ENCODE measurements at places on chromosomes 4 and X. TPM values are rescaled to one million over a fixed set of nuclear protein-coding genes. Genes with fewer than 3 reads are reported as not detected.
A peak's percentile ranks its signal among the peaks of the same experiment; 100 is the strongest.

DNA sequence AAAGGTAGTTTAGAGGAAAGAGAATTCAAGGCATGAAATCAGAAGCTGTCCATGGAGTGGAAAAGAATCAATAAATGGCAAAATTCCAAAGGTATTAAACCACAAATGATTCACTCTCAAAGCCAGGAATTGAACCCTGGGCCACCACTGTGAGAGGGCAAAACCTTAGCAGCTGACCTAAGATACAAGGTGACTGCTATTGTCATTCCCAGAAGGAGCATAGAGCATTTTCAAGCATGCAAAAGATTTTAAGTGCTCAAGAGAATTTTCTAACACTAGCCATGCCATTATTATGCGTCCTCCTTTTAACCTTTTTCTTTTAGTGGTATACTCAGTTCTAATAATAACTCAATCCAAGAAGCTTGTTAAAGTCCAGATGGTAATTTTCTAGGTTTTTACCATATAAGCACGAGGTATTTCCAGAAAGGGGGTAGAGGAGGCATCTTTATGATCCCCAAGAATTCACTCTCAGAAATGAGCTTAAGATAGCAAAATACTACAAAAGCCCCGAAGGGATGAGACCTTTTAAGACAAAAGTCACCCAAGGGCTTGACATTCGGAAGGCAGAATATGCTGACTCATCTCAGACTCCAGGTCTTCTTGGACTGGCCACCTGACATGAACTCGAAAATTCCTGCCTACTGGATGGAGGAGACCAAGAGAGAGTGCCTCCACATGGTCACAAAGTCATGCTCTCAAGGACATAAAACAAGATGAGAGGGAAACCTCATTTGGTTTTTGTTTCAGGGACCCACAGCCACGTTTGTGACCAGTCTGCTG, 13.8 kb upstream of the PAGE5 start:
- no peak for DNase-seq

- DNase-seq: no peak
Measured at GRCh38 chr4:112946127-112946526, 103.3 kb upstream of the ANK2 start.

DNA sequence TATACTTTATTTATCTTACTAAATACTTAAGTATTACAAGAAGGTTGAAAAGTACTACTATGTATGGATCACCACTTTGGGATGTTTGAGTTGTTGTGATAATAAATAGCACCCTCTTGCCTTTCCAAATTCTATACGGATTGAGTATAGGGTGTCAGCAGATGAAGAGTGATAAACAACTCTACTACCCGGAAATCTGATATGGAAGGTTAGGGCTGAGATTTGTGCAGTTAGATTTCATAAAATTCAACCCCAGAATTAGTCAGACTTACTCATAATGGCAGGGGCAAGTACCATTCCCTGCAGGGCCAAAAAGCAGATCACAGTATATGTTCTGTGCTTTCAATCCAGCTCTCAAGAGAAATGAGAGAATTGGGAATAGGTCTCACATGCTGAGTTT, 1008.9 kb upstream of the PCDH7 start:
- DNase-seq: no peak

DNA sequence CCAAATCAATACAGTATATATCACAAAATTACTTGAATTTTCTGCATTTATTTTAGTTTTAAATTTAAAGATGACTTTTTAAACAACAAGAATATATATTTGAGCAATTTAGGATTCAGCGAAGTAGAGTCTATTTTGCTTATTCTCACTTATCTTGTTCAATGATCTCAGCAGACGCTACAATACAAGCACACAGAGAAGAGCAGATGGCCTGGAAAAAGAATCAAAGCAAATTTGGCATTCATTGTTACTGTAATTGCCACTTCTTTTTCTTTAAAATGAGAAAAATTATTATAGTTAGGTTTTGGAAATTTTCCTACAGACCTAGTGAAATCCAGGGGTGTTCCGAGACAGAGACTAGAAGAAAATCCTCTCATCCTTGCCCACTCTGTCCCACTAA, 57.5 kb downstream of the NPY1R start:
- DNase-seq: no peak

- DNase-seq: no peak
Measured at GRCh38 chr4:4642496-4643000, 100.7 kb upstream of the STX18 start.

DNA sequence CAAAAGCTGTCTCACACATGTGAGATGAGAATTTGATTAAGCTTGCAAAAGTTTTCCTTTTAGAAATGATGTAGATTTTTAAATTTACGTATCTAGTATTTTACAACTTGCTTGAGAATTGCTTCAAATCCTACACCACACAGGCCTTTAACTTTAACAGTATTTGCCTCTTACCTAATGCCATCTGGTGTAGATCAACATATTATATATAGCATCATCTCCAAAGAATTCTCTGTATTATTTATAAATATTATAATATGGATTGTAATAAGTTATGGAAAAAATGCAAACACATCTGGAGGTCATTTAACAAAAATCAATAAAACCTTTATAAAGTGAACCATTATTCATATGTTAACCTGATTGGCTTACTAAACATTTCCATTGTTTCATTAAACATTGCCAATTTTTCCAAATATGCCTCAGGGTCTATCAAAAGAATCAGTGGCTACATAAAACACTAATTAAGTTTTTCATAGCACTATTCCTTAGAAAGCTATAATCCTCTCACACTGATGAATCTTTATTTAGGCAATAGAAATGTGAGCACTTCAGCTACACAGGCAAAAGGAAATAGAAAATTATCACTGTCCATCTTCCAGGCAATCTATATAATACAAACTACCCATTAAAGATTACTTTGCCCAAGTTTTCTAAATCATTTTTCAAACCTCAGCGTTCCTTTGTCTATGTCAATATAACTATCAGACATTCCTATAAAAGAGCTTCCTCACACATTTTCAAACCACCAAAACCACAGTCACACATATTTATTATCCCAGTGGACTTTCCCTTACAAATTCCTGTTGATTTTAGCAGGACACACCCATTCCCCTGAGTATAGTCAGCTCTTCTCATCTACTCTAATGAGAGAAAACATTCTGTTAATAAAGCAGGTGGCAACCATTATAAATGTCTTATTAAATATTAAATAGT, 83.5 kb upstream of the INTU start:
- no peak for DNase-seq

GRCh38 chrX:151753313-151754046, 18.9 kb downstream of the CNGA2 start:
- peak; percentile 50 for DNase-seq

- no peak for DNase-seq
Measured at GRCh38 chr4:153555730-153556434, 89.7 kb downstream of the TMEM131L start.

DNA sequence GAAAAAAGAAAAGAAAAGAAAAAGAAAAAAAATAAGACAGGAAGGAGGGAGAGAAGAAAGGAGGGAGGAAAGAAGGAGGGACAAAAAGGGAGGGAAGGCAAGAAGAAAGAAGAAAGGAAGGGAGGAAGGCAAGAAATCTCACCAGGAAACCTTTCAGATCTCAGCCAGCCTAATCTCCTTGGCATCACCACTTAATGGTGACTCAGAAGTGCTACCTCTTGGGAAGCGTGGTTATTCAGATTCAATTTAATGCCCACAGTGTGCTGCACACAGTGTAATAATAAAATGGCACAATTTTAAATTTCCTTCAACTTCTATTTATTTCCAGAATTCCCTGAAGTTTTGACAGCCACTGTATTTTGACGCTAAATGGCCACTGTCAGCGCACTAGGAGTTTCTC, 50.3 kb downstream of the DKK2 start:
- no peak for DNase-seq

- DNase-seq: no peak
Measured at GRCh38 chr4:140109737-140110136, 44.2 kb downstream of the MAML3 start.

- no peak for DNase-seq
Measured at GRCh38 chr4:55366621-55367020, 20.6 kb downstream of the SRD5A3 start.

- DNase-seq: no peak
Measured at GRCh38 chr4:757111-757510, 51.5 kb downstream of the PCGF3 start.

DNA sequence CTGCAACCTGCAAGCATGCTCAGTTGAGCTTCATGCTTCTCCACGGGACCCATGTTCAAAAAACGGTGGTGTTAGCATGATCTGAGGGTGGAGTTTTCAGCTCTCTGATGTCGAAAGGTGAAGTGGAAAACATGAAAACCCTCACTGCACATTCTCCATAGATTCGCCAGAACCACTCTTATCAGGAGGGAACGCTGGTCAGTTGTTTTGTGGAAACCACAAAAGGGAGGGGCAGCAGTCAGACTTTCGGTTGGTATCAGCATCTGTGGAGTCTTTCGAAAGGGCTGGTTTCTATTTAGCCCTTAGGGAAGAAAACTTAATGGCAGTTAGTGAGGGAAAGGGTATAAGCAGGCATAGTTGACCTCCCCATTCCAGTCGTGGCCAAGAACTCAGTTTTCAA, 12.6 kb downstream of the PPA2 start:
- DNase-seq: no peak

- DNase-seq: no peak
Measured at GRCh38 chr4:73860181-73860580, 7.1 kb downstream of the PF4V1 start.

- no peak for DNase-seq
Measured at GRCh38 chr4:19809989-19810388, 441.7 kb upstream of the SLIT2 start.

- no peak for DNase-seq
Measured at GRCh38 chr4:10816571-10816970, 132.0 kb upstream of the CLNK start.

DNA sequence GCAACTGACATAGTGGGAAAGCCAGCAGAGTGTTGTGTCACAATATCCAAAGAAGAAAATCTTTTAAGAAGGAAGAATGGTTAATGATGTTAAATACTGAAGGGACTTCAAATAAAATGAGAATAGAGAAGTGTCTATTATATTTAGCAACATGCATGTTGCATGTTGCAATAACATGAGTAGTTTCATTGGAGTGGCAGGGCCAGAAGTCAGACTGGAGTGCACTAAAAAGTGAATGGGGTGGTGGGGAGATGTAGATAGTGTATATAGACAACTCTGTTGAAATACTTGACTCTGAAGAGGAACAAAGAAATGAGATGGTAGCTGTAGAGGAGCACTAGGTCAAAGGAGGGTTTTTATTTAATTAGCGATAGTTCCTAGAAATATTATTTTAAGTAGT, 9.5 kb upstream of the AMMECR1 start:
- DNase-seq: no peak

GRCh38 chrX:39653691-39654090, 444.1 kb downstream of the BCOR start:
- DNase-seq: no peak

DNA sequence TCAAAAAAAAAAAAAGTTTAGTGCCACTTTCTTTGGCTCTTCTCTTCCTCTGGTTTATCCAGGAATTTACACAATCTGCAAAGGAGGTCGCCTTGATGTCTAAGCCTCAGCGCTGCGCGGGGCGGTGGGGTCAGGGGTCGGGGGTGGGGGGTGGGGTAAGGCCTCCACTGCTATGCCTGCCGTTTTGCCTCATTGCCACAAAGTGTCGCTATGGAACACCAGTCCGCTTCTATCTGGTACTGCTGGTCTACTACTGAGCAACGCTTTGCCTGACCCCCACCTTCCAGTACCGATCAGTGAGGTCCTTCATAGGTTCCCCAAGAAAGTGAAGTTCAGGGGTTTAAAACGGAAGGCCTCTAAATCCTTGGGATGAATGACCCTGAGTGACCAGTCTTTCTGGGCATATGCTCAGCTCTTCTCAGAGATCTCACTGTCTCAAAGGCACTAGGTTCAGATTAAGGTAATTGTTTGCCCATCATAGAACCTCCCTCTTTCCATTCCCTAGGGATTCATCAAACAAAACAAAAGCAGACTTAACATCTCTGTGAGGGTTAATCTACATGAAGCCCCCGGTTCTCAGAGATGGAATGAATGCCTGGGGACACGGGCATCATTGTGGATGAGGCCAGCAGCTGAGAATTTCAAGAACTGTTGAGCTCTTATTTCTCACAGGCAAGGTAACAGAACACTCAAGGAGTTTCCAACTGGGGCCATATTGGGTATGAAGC, 16.9 kb upstream of the TSR2 start:
- no peak for DNase-seq

DNA sequence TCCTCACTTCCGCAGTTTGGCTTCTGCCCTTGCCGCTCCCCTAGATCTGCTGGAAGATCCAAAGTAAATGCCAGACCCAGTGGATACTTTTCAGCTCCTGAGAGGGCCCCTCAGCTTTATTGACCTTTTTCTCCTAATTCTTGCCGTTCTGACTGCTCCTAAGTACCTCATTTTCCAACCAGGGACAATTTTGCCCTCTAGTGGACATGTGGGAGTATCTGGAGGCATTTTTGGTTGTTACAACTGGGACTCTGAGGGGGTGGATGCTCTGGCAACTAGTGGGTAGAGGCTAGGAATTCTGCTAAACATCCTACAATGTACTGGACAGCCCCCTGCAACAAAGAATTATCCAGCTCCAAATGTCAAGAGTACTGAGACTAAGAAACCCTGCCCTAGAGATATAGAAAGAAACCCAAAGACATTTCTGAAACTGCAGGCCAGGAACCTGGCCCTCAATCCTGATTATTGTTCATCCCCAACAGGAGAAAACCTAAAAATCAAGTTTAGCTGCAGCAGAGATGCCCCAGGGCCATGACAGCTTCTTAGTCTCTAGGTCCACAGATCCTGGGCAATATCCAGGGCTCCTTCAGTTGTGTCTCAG, 3.4 kb downstream of the TEX13B start:
- no peak for DNase-seq

DNA sequence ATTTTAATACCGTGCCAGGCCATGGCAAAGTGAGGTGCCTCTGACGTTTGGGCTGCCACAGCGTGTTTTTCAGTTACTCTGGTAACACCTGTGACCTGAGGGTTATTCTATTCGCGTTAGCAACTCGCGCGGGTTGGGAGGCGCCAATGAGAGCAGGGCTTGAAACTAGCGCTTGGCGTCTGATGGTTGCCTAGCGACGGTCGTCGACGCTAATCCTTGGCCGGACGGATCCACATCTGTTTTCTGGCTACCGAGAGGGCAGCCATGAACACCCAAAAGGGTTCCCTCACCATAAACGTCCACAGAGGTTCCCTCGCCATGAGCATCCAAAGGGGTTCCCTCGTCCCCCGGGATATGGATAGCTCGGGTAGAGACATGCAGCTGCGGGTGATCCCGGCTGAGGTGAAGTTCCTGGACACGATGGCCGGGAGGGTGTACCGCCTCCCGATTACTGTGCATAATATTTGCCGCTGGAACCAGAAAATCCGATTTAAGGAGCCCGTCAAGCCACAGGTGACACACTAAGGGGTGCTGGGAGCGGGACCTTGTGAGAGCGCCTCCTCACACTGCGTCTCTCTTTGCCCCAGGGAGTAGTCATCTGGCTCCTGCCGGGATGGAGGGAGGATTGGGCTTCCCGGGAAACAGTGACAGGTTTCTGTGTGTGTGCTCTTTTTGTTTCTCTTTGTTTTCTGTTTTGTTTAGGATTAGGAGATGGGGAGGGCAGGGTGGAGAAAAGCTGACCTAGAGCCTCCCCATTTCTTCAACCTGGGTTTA, at the start of gene CFAP47:
CFAP47 (plus strand) TSS at position 199 of the 774 bp plus-strand sequence; CDS start at position 265, 66 bp downstream.
- peak; percentile 18 for DNase-seq

GRCh38 chr4:128979934-128980333, 113.4 kb downstream of the SCLT1 start:
- DNase-seq: no peak

PRR32 gene
- not detected for total RNA-seq

RBM47 gene
- total RNA-seq: 0.48 TPM

FAM200B gene
- 39.5 TPM for total RNA-seq

CXCL10 gene
- not detected for total RNA-seq

DCAF4L1 gene
- 0.26 TPM for total RNA-seq

PNMA6F gene
- not detected for total RNA-seq

PLAC8 gene
- total RNA-seq: 0.57 TPM

PHKA1 gene
- total RNA-seq: 10.1 TPM

INTS6L gene
- 19.0 TPM for total RNA-seq
